ENCODE measurements at places on chromosomes 5 and 9. TPM values are rescaled to one million over a fixed set of nuclear protein-coding genes. Genes with fewer than 3 reads are reported as not detected.

Gene MYOZ3
- polyA plus RNA-seq = 8.6 TPM

Gene SIT1
- 0.33 TPM for polyA plus RNA-seq

Gene FASTKD3
- 27.7 TPM for polyA plus RNA-seq

Gene SLC25A2
- 0.21 TPM for polyA plus RNA-seq

Gene EMB
- polyA plus RNA-seq = 4.5 TPM

Gene FBP2
- not detected for polyA plus RNA-seq

Gene ROPN1L
- 0.97 TPM for polyA plus RNA-seq

- no peak for DNase-seq
Measured at GRCh38 chr5:149800633-149801032, 70.5 kb downstream of the PPARGC1B start.

- DNase-seq = no peak
Measured at GRCh38 chr5:159018855-159019254, 80.9 kb downstream of the EBF1 start.

GRCh38 chr5:125372694-125373631 is 626.5 kb upstream of the ZNF608 start:
- DNase-seq = no peak

DNA sequence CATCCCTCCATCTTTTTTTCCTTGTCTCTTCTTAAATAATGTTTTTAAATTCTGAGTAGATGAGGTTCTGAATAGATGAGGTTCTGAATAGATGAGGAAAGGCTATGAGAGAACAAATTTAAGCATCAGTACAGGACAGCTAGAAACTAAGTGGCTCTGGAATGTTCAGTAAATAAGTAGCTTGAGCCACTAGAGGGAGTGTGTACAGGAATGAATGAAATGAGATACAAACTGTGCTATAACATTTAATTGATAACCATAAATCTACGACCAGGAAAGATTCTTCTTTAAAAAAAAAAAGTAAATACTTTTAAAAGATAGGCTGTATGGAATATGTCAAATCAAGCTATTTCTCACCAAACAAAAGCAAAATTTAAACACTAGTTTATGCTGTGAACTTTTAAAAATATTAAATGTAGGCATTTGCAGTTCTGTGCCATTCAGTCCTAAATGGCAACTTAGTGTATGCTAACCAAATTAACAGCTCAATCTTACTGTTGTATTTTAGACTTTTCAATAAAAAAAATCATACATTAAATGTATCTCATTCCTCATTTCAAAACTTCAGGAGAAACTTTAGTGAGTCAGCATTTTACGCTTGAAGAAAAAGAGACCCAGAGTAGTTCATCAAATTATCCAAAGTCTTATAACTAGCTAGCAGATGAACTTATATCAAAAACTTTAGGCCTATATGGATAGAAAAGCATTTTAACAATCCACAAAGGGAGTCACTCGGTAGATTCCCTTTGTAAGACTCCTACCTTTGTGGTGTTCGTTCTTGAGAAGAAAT is 70.4 kb upstream of the SNX2 start:
- DNase-seq = peak; percentile 45

- no peak for DNase-seq
Measured at GRCh38 chr5:28807195-28807729, 1768.9 kb upstream of the CDH9 start.

DNA sequence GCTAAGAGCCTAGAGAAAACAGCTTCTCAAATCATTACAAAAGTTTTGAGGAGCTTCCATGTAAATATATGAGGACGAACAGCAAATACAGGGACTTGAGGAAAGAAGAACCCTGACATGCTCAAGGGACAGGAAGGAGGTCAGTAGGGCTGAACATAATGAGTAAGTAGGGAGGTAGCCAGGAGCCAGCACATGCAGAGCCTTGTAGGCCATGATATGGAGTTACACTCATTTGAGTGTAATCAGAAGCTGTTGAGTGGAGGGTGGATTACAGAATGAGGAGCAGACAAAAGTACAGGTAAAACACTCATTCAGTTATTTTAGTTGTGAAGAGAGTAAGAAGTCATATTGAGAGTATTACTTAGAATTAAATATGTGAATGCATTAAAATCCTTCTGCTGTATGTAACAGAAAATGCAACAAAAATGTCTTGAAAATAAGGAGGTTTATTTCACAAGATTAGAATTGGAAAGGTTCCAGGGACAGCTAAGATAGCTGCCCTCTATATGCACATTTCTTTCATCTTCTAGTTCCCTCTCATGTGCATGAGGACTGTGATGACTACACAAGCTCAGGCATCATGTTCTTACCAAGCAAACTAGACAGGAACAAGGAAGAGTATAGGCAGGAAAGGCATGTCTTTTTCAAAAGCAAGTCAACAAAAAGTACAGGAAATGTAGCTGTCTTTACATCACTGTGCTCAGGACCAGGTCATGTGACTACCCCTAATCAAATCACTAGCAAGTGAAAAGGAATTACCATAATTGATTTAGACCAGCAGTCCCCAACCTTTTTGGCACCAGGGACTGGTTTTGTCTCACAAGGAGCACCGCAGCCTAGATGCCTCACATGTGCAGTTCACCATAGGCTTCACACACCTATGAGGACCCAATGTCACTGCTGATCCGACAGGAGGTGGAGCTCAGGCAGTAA is 87.2 kb downstream of the TMEM232 start:
- no peak for DNase-seq

GRCh38 chr5:135024956-135025729 is 8.9 kb downstream of the PITX1 start:
- DNase-seq = no peak

- no peak for DNase-seq
Measured at GRCh38 chr5:76594107-76594506, 29.1 kb downstream of the F2RL2 start.

DNA sequence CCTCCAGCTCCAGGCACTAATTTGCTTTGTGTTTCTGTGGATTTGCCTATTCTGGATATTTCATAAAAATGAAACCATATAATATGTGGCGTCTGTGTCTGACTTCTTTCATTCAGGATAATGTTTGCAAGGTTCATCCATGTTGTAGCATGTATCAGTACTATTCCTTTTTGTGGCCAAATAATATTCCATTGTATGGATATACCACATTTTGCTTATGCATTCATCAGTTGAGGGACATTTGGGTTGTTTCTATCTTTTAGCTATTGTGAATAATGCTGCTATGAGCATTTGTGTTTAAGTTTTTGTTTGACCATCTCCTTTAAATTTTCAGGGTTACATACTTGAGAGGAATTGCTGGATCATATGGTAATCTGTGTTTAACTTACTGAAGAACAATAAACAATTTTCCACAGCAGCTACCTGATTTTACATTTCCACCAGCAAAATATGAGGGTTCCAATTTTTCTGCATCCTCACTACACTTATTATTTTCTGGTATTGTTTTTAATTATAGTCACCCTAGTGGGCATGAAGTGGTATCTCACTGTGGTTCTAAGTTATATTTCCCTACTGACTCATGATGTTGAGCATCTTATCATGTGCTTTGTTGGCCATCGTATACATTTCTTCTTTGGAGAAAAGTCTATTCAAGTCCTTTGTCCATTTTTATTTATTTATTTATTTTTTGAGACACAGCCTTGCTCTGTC is 63.9 kb downstream of the GCNT4 start:
- no peak for DNase-seq

GRCh38 chr9:91580136-91580535 is 156.5 kb upstream of the NFIL3 start:
- DNase-seq = no peak

DNA sequence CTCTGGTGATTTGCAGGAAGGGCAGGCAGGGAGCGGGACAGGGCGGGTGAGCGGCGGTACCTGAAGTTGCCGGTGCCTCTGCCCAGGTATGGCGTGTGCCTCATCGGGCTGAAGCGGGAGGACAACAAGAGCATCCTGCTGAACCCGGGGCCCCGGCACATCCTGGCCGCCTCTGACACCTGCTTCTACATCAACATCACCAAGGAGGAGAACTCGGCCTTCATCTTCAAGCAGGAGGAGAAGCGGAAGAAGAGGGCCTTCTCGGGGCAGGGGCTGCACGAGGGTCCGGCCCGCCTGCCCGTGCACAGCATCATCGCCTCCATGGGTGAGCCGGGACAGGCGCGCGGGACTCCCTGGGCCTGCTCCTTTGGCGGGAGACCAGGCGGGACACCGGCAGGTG is 68.8 kb downstream of the KCNT1 start:
- DNase-seq = no peak

GRCh38 chr5:52822437-52822836 is 34.7 kb downstream of the ITGA1 start:
- DNase-seq = peak; percentile 47

- DNase-seq = no peak
Measured at GRCh38 chr5:92444888-92445287, 1061.8 kb upstream of the ARRDC3 start.

DNA sequence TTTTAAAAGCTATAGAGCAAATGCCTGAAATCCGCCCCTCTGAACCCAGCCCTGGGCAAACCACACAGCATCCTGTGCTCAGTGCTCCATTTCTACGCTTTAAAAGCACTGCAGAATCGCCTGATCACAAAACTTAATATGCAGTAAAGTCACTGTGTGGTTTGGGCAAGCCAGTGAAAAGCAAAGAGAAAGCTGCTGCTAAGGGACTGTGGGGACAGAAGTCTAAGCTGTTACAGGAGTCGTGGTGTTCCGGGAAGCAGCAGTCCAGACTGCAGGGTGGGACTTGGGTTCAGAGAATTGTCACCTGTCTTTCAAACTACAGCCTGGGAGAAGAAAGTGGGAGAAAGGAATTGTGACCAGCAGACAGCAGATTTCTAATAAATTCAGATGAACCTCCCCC is 8.2 kb downstream of the RAPGEF1 start:
- no peak for DNase-seq

- no peak for DNase-seq
Measured at GRCh38 chr5:108898707-108899106, 151.0 kb downstream of the FER start.

GRCh38 chr5:124372457-124372856 is 374.0 kb downstream of the ZNF608 start:
- no peak for DNase-seq

DNA sequence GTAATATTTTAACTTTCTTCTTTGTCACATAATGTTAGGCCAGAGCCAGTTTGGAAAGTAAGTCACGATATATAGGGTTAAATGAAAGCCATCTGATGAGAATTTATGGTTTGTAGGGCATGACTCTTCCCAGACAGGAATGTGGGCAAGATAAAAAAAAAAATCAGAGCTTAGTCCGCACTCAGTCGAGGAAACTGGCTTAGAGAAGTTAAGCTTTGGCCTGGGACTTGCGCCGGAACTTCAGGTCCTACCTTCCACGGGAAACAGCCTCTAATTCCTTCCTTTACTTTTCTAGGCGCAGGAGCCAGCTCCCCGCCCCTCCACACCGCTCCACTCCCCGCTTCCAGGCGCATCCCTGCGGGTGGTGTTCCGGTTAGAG is 475 bp downstream of the DDX31 start:
- no peak for DNase-seq

DNA sequence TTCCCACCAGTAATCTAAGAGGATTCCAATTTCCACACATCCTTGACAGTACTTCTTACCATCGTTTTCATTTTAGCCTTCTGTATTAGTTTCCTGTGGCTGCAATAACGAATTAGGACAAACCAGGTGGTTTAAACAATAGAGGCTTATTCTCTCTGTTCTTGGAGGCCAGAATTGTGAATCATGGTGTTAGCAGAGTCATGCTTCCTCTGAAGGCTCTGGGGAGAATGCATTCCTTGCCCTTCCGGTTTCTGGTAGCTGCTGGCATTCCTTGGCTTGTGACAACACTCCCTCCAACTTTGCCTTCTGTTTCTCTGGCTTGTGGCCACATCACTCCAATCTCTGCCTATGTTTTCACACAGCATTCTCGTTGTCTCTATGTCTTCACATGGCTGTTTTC is 23.5 kb downstream of the RIGI start:
- no peak for DNase-seq

DNA sequence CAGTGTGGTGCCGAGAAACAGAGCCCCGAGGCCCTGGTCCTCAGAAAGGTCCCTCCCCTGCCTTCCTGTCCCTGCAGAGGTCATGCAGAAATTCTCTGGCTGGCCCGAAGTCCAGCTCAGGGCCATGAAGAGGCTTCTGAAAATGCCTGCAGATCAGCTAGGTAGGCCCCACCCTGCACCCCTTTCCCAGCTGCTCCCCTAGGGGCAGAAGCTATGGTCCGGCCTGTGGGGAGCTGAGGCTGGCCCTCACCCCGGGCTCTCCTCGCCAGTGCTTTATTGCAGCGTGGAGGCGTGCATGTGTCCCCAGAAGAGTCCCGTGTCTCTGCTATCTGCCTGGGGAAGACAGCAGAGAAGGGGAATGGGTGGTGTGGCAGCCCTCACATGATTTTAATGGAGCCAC is 19.9 kb downstream of the REXO4 start:
- no peak for DNase-seq

DNA sequence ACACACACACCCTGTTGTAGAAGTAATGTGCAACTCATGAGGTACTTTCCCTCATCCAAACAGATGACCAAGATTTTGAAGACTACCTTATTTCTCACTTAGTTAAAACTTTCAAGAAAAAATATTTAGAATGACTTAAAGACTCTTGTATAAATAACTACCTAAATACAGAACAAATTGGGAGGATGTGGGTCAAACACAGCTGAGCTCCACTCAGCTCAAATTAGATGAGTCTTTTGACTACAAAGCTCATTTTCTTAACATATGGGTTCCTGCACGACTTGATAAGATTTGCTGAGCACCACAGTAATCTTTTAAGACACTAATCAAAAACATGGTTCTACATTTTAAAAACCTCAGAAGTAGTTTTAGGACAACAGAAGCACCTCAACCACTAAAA is 8.9 kb downstream of the MTX3 start:
- no peak for DNase-seq

GRCh38 chr9:124137944-124138335 is 119.8 kb upstream of the NEK6 start:
- no peak for DNase-seq

GRCh38 chr9:70525519-70525918 is 111.1 kb upstream of the KLF9 start:
- DNase-seq = no peak

Measured in renal pelvis (tissue), 12 donors.